Fibroblast of villous mesenchyme (primary cell): ENCODE measurements at places on chromosomes 4 and X. TPM values are rescaled to one million over a fixed set of nuclear protein-coding genes. Genes with fewer than 3 reads are reported as not detected.
A peak's percentile ranks its signal among the peaks of the same experiment; 100 is the strongest.

GRCh38 chr4:28378109-28378830 is 1517.6 kb downstream of the STIM2 start:
- DNase-seq: no peak

The GLUD2 gene
- 1.9 and 3.5 TPM in 2 replicates for total RNA-seq

- DNase-seq: no peak
These were observed 16.1 kb downstream of the TMEM175 start for GRCh38 chr4:948101-948935.

GRCh38 chr4:85177092-85177491 is 210.6 kb upstream of the WDFY3 start:
- no peak for DNase-seq

The XK gene
- total RNA-seq: 0.64 and 0.86 TPM in 2 replicates

DNA sequence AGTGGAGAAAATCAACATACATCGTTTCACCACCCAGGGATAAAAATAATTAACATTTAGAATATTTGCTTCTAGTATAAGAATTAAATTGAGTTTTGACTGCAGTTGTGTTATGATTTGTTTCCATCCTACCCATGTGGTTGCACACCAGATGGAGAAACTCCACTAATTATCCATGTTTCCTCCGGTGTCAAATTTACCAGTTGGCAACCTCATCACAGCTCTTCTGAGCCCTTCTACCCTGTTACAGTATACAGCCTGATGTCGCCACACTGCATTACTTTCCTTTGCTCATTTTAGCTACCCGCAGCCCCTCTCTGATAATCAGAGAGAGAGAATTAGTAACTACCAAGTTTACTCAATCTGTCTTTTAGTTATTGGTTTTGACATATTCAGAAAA is 411.2 kb downstream of the DTHD1 start:
- DNase-seq: no peak

- DNase-seq: no peak
These were observed 63.6 kb downstream of the REPS2 start for GRCh38 chrX:17009856-17010625.

GRCh38 chrX:116378961-116379360 is 57.4 kb upstream of the SLC6A14 start:
- no peak for DNase-seq

DNA sequence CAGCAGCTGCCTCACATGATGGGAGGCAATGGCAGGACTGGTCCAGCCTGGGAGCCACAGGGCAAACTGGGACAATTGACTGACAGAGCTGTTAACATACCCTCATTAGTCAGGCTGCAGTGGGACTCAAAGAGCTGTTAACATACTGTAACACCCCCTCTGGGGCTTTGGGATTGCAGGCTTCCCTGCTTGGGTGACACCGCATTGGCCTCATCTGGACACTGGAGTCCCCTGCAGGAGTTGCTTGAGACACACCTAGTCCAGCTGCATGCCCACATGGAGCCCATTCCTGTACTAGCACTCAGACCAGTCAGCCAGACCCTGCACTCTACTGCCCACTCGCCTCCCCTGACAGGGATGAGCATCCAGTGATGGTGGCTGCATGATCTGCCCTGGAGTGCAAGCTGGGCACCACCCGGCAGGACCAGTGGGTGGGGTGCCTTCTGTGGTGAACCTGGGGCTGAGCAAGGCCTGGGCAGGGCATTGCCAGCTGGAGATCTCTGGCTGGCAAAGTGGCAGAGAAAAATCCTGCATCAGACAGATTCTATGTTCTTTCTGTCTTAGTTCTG is 138.8 kb downstream of the DTHD1 start:
- DNase-seq: no peak

DNA sequence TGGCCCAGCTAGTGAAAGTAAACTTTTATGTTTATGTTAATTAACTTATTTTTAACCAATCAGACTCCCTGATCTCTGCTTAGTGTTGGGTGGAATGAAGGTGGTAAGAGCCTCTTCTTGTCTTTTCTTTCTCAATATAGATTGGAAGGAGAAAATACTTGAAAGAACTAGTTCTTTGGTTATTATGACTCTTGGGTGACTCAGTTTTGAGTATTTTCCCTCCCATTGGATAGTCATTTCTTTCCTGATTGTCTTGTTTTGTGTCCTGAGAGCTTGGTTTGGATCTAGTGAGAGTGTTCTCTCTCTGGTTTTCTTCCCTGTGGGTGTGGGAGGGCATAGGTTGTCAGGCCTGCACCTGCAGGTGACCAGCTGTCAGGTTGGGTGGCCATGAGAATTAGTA is 172.0 kb upstream of the GLRA2 start:
- DNase-seq: no peak

The NAT8L gene
- under 0.01 TPM in 2 replicates for total RNA-seq

The ZGRF1 gene
- total RNA-seq: 10.0 and 15.1 TPM in 2 replicates

DNA sequence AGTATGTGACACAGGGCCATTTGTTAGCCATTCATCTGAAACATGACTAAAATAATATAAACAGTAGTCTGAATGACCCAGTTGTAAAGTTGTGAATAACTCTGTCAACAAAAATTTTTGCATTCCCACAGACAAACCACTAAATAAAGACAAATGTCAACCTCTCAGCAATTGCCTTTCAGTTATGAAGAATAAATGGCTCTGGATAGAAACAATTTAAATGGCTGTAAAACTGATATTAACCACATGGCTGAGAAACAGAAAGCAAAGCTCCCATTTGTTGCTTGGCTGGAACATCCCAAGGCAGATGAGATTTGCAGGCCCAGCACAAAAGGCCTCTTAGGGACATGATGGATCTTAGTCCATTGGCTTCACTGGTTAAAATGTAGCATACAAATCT is 296.3 kb downstream of the GALNTL6 start:
- DNase-seq: peak; percentile 37

DNA sequence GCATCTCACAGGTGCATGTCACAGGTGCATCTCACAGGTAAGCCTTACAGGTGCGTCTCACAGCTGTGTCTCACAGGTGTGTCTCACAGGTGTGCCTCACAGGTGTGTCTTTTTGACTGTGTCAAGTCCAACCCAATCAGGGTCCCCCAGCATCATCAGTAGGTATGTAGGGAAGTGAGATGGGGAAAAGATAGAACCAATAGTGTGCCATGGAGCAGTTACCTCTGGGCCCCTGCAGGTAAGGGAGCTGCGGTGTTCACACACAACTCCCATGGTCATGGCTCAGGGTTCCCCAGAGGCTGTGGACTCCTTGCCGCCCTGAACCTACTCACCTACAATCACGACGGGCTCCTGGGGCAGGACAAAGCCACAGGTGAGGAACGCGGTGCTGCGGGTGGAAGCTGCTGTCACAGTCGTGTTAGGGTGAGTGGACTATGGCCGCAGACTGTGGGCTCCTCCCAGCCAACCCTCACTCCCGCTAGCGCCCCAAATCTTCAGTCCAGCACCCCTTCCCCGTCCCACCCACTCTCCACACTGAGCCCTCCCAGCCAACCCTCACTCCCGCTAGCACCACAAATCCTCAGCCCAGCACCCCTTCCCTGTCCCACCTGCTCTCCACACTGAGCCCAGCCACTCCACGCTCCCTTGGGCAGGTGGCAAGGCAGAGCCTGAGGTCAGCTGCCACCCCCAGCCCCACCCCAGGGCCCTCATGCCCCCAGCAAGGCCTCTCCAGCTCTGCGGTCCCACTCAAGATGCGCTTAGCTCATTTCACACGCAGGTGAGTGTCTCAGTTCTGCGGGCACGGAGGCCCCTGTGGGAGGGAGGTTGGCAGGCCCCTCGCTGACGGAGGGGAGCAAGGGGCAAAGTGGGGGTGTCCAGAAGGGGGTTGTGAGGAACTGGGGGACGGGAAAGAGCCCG is 2.1 kb upstream of the PDE6B start:
- no peak for DNase-seq

The GPM6B gene
- under 0.01 and 1.3 TPM in 2 replicates for total RNA-seq

DNA sequence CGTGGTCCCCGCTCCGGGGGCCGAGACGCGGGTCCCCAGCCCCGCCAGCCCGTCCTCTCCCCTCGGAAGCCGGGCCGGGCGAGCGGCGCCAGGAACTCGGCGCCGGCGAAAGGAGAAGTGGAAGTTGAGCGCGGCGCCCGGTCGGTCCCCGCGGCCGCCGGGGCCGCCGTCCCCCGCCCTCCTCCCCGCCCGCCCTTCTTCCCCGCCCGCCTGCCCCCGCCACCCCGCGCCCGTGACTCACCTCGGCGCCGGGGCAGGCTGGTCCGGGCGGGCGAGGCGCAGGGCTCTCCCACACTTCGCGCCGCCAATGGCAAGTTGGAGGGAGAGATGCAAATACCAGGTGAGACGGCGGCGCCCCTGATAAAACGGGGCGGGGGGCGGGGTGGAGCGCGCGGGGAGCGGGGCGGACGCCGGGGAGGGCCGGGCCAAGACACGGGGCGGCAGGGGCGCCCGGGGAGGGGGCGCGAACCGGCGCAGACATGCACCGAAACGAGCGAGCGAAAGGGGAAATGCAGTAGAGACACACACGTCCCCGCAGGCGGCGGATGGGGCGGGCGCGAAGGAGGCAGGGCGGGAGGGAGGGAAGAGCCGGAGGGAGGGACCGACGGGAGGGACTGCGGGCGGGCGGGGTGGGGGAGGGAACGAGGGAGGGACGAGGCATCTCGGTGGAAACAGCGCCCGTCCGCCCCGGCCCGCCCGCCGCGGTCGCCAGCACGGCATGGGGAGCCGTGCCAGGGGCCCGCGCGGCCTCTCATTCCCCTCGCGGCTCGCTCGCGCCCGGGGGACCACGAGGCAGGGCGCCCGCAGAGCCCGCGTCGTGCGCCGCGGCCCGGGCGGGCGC is at the start of gene ELF4:
TSS of gene ELF4 (minus strand) at position 119 of the 841 bp plus-strand sequence. CDS start 29,167 bp downstream, outside the sequence.
- DNase-seq: peak; percentile 61

- DNase-seq: peak; percentile 80
These were observed 347.8 kb upstream of the PITX2 start for GRCh38 chr4:110970642-110971041.

DNA sequence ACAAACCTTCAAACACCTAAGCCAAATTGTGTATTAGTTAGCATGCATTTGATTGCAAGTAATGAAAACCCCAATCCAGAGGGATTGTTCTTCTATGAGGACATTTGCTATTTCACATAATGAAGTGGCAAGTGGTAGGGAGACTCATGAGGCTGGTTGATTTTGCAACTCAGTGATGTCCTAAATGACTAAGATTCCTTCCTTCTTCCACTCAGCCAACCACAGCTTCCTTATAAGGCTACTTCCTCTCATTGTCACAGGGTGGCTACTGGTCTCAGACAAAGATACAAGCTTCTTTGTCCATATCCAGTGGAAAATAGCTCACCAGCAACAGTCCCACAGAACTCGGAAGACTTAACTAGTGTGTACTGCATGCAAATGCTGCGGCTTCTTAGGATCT is 5.3 kb upstream of the OTC start:
- DNase-seq: peak; percentile 28

DNA sequence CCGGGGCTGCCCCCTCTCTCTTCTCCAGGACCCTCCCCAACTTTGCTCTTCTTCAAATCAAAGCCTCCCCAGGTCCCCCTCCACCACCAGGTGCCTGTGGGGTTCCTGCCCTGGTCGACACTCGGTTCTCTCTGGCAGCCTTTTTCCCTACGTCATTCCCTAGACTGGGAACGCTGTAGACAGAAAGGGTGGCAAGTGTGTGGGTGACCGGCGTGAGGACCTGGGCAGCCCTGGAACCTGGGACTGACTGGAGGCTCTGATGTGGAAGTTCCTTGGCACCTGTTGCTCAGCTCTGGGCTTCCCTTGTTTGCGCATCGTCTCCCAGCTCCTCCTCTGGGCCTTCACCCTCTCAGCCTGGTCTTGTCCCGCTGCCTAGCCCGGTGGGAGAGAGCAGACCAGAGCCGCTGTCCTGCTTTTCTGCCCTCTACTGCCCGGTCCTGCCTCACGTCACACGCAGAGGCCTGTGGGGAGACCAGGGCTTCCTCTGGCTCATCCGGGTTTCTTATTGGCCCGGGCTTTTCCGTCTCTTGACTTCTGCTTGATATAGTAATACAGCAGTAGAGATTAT is 1.3 kb downstream of the TACC3 start:
- DNase-seq: no peak

DNA sequence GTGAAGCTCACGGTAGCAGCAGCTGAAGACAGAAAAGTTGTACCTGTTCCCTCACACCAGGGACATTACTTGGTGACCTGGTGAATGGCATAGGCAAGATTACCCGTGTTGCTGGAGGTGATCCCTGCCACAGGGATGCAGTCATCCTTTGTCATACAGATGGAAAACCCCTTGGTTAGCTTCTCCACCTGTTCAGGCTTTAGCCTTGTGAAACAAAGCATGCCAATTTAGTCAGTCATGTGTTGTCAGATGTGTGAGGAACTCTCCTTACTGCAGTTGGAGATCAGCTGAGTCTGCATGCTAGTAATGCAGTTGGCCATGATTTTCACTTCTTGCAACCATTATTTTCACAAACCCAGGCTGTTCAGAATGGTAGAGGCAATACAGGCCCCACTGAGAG is 41.0 kb downstream of the AMELX start:
- DNase-seq: no peak

DNA sequence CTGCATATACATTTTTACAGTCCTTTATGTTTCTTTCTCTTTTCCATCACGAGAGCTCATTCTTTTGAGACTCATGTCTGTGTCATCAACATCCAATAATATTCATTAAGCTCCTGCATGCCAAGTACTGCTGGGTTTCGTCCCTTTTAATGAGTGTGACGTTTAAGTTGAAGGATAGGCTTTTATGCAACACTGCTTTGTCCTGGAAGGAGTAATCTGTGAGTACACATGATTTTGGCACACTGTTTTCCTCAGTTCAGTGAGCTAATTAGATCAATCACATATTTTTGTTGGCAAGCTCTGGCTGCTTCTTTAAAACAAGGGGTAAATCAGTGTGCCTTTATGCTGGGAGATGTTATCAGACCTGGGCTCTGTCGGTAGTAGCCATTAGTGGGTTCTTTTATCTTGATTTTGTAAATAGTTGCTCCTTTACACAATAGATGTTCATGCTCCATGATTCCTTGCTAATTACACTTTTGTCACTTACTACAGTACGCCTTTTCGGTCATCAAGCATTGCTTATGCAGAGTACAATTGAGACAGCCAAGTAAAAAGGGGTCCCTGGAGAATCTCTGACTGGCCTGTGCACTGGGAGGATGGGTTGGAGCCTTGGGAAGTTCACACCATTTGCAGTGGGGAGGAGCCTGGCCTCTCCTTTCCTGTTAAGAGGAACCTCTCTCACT is 132.6 kb downstream of the FHIP1A start:
- DNase-seq: peak; percentile 85

The SSX1 gene
- not detected in 2 replicates for total RNA-seq

GRCh38 chr4:42159271-42160001 is 7.0 kb upstream of the BEND4 start:
- DNase-seq: no peak

DNA sequence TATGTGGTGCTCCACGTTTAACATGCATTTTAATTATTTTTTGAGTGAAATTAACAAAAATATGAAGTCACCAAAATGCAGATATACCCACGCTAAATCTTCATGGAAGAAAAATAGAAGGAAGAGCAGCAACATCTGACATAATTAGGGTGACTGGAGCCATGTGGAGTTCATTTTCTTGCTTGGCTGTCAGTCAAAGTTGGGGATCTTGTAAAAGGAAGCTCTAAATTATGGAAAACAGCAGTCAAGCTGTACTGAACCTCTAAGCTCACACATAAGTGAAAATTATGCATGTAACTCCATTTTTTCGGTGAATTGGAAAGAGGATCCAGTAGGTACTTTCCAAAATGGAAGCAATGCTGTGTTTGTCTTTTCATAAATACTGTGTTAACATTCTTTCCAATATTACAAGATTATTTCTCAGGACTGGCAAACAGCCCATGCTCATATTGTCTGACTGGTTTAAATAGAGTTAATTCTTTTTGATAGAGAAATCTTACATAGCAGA is 9.7 kb upstream of the PDGFC start:
- no peak for DNase-seq
